ENCODE measurements at places on chromosomes 16 and 17.

GRCh38 chr17:28811651-28812090, 30.9 kb downstream of the FAM222B start:
- DNase-seq: no peak

- no peak for DNase-seq
These were observed 102.5 kb upstream of the CLEC3A start for GRCh38 chr16:77919761-77920415.

GRCh38 chr17:7114875-7115614, 423 bp upstream of the ASGR2 start:
- DNase-seq: no peak

DNA sequence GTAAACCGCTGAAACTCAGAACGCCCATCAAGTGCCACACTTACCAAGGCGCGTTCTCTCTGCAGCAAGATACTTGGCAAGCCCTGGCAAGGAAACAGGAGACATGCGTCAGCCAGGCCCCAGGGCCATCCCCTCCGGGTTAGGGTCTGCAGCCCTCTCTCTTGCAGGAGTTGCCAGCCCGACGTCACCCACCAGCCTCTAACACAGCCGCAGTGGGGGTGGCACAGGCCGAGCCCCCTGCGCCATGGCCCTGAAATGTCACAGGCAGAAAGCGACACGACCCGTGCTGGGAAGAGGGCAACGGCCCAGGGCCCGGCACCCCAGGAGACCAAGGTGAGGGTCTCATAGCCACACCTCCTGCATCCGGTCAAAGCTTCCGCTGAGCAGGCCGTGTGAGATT, 21.9 kb downstream of the ELAC2 start:
- DNase-seq: no peak

DNA sequence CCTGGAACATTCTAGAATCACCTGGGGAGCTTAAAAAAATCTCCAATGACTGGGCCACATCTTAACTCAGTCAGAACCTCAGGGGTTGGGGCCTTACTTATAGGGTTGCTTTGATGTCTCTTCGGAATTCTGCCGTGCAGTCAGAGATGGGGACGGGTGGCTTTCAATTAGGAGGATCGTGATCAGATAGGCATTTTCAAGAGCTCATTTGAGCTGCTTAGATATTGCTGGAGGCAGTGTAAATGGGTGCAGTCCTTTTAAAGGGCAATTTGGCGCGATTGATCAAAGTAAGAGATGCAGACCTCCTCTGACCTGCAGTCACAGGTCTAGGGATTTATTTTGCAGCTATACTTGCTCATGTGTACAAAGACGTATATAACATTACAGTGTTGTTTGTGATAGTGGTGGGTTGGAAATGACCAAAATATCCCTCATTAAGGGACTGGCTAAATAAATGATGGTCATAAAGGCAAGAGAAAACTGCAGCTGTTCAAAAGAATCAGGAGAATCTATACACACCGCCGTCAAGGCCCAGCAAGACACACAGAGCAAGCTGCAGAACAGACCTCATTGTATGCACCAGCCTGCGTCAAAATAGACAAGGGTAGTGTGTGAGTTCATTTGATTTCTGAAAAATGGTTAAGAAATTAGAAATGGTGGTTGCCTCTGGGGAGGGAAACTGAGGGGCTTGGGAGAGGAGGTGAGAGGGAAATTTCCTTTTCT, 6.3 kb upstream of the KCNG4 start:
- DNase-seq: no peak

DNA sequence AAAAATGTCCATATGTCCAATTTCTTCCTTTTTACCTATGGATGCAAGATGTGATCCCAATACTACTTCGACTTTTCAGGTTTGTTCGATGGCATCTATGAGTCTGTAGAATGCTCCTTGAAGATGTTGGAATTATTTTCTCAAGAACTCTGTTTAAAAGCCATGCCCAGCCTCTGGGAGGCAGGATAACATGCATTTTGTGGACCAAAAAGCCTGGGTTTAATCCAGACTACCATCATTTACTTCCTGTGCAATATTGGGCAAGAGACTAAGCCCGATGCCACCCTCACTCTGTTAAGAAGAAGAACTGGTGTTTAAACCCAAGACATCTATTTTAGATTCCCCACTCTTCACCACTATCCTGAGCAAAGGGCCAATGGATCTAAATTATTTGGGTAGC, 42.8 kb upstream of the SALL1 start:
- no peak for DNase-seq

- DNase-seq: no peak
These were observed 9.4 kb downstream of the CYBC1 start for GRCh38 chr17:82440991-82441627.

- no peak for DNase-seq
These were observed 33.8 kb upstream of the GHDC start for GRCh38 chr17:42227849-42228700.

DNA sequence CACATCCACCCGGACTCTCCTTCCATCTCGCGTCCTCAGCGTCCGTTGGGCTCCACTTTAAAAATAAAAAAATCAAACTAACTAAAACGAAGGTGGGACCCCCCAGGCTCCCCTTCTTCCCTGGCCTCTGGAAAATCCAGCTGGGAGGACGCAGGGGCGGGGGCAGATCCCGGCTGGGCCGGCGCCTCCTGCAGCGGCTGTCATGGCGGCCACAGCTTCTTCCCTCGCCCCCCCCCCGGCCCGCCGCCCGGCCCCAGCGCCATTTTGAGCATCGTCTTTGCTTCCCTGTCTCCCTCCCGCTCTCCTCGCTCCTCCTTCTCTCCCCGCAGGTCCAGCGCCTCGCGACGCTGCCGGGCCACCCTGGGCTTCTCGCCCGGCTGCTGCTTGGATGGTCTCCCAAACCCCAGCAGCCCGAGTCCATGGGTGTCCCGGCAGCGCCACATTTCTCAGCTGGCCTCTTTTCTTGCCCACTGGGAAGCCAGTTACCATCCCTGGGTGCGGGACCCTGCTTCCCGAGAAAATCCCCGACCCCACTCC, 3.3 kb downstream of the HOXB2 start:
- no peak for DNase-seq

- DNase-seq: no peak
These were observed 6.1 kb upstream of the CMTM1 start for GRCh38 chr16:66560107-66560506.

DNA sequence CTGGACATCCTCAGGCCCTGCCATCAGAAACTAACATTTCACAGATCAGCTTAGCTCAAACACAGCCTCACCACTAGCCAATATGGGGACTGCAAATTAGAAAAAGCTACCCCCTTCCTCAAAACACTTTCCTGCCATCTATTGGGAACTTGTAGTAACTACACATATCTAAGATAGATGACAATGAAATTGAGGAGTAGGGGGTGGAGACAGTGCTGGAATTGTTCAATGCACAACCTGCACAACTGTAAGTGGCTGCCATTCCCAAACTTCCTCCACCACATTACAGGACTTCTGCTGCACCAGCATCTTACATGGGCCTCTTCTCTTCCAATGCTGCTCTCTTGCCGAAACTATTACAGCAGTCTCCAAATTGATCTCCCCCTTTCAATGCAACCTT, 21.9 kb downstream of the AIPL1 start:
- DNase-seq: no peak

Measured in NCI-H1048 (cell line).